ENCODE measurements at places on chromosomes 2 and 18. TPM values are rescaled to one million over a fixed set of nuclear protein-coding genes. Genes with fewer than 3 reads are reported as not detected.

Gene RAX
- not detected for polyA plus RNA-seq

Gene NCKAP5
- 0.39 TPM for polyA plus RNA-seq

- DNase-seq, result no peak
These were observed 39.5 kb upstream of the TACR1 start for GRCh38 chr2:75238670-75239330.

Gene SERPINB12
- polyA plus RNA-seq, result not detected

Data from spleen (tissue), 13 donors.